Stimulated activated CD8-positive, alpha-beta memory T cell treated with anti-CD3 and anti-CD28 coated beads, Interleukin-4, amount 100 ng/mL, for 24 hours (primary cell): ENCODE measurements at places on chromosomes 13 and 19.

- no peak for DNase-seq
These were observed 368.8 kb downstream of the SPRY2 start for GRCh38 chr13:79972066-79972569.

- no peak for DNase-seq
These were observed 446.0 kb downstream of the FOXO1 start for GRCh38 chr13:40220299-40220935.

DNA sequence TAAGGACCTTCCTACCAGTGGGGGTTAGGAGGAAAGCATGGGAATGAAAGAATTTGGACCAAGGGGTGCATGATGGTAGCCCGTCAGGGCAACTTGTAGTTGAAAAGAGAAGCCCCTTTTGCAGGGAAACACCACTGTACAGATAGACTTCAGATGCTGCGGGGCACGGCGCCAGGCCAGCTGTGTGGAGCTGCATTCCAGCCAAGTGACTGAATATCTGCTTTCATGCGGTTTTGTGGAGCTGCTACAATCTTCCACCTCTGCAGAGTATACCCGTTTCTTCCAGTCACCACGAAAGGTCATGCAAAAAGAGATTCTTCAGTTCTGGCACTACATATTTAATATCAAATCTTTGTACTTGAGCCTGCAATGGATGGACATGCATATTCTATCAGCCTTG lies 104.7 kb downstream of the RGCC start:
- DNase-seq, result no peak

DNA sequence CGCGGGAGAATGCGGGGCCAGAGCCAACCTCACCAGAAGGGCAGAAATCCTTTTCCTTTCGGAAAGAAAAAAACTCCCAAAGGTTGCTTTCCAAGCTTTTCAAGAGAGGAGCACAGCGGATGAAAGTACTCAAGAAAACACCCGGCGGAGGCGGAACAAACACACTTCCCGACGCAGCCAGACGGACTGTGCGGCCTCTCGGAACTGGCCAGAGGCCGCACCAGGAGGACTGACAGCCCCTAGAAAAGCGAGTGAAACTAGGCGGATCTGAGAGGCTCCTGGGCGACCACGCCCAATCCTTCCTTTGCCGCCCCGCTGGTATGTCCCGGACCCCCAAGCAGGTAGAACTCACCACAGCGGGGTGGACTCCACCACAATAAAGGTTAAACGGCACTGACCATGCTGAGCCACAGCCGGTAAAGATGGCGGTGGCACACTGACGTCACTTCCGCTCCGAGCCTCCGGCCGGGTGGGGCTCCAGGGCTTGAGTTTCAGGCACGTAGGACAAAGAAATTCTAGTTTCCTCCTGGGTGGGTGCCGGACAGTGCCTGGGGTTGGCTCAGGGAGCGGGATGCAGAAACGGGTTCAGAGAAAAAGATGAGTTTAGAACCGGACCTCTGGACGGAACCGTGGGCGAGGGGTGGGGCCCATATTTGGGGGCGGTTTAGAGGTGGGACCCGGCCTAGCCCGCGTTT lies at the start of gene ZNF562:
Gene ZNF562 (minus strand): TSS at position 438 of the 695 bp plus-strand sequence. CDS start 14,356 bp downstream, outside the sequence.
- DNase-seq, result peak; percentile 74

DNA sequence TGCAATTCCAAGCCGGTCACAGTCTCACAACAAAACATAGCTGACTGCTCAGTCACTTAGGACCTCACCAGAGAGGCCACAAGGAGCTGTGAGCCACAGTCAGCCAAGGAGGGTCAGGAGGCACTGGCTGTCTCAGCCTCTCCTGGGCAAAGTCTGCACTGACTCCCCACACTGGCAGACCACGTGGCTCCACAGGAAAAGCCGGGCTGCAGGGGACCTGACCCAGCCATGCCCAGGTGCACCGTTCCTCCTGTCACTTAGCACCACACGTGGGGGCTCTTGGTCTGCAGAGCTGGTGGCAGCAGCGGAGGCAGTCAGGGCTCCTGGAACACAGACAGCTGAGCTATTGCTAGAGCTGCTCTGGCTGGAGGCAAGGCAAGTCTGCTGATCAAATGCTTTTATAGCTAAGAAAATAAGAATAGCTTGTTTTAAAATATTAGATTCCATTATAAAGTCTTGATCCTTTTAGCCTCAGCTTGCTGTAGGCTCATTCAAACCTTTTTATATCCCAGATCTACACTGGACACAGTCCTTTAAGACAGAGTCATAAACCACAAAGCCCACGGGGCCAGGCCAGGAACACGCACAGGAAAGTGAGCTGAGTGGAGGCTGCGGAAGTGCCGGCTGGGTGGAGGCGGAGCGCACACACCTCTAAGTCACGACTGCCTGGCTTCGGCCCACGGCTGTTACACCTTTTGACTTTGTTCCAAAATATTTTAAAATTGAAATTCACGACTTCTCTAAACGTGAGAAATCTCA lies 744.1 kb downstream of the UQCRFS1 start:
- peak; percentile 7 for DNase-seq

GRCh38 chr13:26482451-26483197 lies 74.9 kb upstream of the WASF3 start:
- DNase-seq, result peak; percentile 27

GRCh38 chr19:3976495-3977241 lies 5.8 kb upstream of the DAPK3 start:
- no peak for DNase-seq

- DNase-seq, result no peak
These were observed 216.8 kb upstream of the MAB21L1 start for GRCh38 chr13:35693134-35693784.

DNA sequence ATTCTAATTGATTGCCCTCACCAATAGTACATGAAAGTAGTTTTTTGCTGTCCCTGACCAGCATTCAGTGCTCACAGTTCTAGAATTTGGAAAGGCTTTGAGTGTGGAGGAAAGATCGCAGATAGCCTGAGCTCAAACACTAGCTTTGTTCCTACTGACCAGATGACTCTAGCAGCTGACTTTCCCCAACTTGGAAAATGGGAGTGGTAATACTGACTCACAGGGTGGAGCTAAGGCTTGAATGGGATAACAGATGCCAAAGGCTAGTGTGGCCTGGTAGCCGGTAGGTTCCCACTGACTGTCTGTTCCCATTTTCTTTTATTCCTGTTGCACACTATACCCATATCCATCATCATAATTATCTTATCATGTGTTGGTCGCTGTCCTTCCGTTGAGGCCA lies 3.7 kb downstream of the ZSCAN22 start:
- no peak for DNase-seq

DNA sequence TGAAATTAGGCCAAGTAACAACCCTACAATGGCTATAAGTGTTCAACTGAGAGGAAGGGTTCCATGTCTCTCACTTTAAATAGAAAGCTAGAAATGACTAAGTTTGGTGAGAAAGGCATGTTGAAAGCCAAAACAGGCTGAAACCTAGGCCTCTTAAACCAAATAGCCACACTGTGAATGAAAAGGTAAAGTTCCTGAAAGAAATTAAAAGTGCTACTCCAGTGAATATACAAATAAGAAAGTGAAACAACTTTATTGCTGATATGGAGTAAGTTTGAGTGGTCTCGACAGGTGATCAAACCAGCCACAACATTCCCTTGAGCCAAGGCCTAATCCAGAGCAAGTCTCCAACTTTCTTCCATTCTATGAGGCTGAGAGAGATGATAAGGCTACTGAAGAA lies 209.6 kb downstream of the KLF12 start:
- DNase-seq, result no peak

GRCh38 chr13:27374650-27375049 lies 49.8 kb upstream of the GTF3A start:
- DNase-seq, result peak; percentile 15

DNA sequence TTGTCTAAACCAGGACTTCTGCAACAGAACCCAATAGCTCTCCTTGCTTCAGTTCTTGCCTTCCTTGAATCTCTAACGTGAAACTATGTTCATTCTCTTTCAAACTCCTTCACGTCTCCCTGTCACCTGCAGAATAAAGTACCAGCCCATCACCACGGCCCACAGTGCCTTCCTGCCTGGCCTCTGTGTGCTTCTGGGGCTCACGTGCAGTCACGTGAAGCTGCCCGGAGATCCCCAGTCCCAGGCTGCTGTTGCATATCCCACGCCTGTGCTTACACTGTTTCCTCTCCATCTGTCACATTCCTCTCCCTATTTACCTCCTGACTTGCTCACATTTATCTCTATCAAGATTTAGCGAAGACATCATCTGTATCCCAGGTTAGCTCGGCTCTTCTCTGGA lies 102.8 kb downstream of the STARD13 start:
- no peak for DNase-seq

GRCh38 chr19:2260341-2260805 lies 4.2 kb upstream of the JSRP1 start:
- no peak for DNase-seq

GRCh38 chr13:24851546-24851945 lies 87.6 kb downstream of the RNF17 start:
- no peak for DNase-seq

DNA sequence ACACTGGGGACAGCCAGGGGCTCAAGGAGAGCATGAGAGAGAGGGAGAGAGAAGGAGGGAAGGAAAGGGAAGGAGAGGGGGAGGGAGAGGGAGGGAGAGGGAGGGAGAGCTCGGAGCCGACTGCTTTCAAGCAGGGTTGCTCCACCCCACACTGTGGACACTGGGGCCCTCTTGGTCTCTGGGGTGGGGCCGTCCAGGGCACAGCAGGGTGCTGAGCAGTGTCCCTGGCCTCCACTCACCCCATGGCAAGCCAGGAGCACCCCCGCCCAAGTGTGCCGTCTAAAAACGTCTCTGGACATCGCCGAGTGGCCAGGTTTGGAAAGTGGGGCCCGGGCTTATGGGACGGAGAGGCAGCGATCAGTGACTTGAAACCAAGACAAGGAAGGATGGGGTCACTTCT lies 20.9 kb downstream of the DPP9 start:
- no peak for DNase-seq

DNA sequence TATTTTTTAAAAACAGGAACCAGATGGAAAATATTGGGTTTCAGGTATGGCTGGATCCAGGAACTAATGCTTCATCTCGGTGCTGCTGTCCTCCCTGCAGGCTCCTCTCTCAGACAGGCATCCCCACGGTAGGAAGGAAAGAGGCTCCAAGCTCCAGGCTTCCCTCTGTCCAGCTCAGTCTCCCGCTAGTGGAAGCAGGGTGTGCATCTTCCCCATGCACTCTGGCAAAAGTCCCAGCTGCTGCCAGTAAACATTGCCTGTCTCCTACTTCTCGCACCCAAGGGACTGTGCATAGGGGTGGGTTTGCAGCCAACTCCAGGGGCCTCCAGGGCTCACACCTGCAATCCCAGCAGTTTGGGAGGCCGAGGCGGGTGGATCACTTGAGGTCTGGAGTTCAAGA lies 29.2 kb downstream of the IL12RB1 start:
- DNase-seq, result no peak

DNA sequence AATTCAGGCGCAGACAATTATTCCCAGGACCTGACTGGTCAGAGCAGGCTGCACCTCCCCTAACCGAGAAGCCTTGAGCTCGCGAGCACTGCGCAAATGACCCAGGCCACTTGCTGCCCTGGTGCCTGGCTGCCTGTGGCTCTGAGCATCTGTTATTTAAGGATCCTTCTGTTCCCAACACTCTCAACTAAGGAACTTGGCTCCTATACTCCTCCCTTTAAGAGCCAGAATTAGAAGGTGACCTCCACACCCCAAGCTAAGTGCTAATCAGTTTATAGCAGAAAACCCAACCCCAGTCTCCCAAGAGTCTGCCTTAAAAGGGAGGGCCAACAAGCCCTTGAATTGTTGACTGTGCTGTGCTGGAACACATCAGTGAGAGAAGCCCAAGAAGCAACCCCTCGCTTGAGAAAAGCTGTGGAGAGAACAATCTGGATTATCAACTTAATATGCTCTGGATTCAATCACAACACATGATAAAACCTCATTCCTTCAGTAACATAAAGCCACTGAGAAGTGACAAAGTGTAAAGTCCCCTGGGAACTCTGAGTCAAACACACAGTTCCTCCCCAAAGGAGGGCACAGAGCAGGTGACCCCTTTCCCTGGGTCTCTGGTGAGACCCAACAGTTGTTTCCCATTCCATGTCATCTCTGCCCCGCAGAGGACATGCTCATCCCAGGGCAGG lies 14.6 kb downstream of the AKAP8L start:
- DNase-seq, result no peak

DNA sequence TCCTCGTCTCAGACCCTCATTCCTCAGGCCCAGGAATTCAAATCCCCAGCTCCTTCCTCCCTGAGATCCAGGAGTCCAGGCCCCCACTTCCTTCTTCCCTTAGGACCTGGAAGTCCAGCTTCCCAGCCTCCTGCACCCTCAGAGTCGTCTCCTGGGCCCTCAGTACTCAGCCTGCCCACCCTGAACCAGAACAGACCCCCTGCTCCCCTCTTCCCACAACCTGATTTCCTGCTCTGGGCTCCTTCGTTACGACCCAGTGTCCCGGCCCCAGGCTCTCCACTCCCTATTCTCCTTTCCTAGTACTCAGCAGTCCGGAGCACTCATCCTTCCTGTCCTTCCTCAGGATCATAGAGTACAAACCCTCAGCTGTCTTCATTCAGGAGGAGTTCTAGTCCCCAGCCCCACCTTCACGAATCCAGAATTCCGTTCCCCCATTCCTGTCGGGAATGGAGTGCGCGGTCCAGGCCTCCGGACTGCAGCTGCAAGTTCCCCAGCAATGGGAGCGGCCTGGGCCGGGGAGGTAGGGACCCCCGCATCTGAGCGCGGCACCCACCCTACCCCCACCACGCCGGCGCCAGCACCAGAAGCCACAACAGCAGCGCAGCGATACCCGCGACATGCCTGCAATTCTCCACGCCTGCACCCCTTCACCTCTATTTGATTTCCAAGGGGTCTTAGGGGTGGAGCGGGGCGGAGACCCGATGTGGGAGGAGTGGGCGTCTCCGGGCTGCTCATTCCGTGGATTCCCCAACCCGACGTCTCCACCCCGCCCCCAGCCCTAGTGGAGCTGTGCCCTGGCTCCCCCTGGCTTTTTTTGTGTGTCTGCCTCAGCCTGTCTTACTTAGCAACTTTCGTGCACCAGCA lies 12.7 kb downstream of the EGLN2 start:
- no peak for DNase-seq

DNA sequence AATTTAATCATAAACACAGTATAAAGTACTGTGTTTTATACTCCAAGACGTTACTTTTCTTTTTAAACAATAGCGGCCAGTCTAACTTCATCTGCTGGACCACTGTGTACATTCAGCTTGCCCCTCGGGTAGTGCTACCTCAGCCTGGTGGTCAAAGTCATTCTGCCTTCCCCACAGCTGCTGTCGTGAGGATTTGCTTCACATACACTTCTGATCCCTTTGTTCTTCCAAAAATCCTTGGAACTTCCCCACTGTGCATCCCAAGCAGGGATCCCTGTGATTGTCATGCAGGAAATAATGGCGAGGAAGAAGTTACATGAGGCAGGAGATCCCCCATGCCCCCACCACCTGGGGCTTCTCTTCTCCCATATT lies 234.9 kb upstream of the STARD13 start:
- no peak for DNase-seq

DNA sequence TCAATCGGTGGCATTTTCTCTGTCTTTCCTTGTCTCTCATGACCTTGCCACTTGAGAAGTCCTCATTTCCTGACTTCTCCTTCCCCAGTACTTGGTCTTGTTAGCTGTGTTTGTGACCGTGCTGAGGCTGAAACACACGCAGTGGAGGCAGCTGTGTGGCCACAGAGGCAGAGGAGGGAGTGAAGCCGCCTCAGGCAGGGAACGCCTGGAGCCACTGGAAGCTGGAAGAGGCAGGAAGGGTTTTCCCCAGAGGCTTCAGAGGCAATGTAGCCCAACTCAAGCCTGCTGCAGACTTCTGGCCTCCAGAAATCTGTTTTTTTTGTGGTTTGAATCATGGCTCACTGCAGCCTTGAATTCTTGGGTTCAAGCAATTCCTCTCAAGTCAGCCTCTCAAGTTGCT lies 29.2 kb upstream of the ARGLU1 start:
- no peak for DNase-seq
